ENCODE measurements at places on chromosomes 11 and 22. TPM values are rescaled to one million over a fixed set of nuclear protein-coding genes. Genes with fewer than 3 reads are reported as not detected.

DNA sequence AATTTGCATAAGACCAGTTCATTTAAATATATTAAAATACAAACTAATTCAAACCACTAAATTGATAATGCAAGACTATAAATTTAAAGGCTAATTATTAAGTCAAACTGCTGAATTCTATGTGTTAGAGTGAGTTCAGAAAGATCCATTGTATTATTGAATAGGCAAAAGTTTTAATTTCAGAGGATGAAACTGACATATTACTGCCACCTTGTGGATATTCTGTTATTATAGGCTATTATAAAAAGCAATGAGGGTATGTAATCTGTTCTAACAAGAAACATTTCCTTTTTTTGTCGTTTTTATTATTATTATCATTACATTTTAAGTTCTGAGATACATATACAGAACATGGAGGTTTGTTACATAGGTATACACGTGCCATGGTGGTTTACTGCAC is 20.9 kb upstream of the NAALAD2 start:
- DNase-seq, result no peak

DNA sequence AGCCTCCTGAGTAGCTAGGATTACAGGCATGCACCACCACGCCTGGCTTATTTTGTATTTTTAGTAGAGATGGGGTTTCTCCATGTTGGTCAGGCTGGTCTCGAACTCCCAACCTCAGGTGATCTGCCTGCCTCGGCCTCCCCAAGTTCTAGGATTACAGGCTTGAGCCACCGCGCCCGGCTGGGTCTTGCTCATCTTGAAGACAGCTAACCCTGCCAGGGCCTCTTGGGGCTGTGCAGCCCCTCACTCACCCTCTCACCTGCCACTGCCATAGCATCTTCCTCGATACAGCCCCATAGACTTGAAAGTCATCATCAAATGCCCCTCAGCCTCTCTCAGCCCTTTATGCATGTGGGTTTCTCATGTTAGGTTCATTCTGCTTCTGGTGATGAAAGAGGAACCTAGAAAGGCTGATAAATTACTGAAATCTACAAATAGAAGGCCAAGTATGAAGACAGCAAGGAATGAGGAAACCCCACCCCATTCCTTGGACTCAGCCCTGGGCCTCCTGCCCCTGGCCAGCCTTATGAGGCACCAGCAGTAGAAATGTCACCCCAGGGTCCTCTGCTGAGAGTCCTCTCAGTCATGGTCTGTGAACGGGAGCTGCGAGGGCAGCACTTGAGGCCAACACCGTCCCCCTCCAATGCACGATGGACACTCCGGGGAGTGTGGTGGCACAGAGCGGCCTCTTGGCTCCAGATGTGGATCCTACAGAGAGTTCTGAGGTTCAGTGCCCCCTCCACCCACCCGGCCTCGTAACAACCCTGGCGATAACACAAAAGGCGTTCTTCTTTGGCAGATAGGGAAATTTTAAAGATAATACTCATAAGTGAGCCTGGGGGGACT is 24.8 kb downstream of the SCGB1A1 start:
- DNase-seq, result no peak

- peak; percentile 6 for DNase-seq
These were observed 128.1 kb downstream of the CTTN start for GRCh38 chr11:70526116-70527045.

DNA sequence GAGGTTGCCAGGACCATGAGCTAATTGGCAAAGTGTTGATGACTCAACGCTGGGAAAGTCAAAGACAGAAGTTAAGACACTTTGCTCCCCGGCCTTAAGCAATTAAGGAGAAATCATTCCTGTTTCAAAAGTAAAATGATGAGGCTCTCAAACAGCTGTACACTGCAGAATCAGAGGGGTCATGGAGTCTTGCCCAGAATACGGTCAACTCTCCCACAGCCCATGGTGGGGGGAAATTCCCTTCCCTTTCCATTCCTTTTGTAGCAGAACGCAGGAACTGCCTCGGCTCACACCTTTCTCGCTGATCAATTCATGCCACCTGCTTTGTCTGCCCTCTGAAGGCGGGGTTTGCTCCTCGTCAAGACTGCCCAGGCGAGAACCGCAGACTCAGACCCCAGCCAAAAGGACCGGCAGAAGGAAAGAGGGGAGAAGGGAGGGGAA is 52.8 kb downstream of the MN1 start:
- DNase-seq, result no peak

- DNase-seq, result no peak
These were observed 1340.7 kb downstream of the LRRC4C start for GRCh38 chr11:40118780-40119179.

GRCh38 chr11:64765291-64765850 is 5.6 kb upstream of the PYGM start:
- peak; percentile 24 for DNase-seq

GRCh38 chr11:117045956-117046355 is 52.3 kb downstream of the SIK3 start:
- no peak for DNase-seq

- DNase-seq, result no peak
These were observed 9.7 kb upstream of the PIK3IP1 start for GRCh38 chr22:31302006-31302405.

DNA sequence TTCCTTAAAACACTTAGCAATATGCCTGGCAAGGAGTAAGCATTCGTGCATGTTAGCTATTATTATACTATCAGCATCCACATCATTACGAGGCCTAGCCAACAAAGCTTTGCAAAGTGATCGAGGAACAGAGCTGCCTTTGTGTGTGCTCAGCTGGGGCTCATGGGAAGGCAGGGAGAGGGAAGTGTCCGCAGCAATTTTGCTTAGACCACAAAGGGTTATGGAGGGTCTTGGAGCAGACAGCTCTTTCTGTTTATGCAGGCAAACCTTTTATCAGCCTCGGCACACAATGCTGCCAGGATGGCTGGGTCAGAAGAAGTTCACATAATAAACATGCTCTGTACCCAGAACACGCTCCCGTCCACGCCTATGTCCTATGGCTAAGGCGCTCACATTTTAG is 10.9 kb upstream of the DKK3 start:
- no peak for DNase-seq

DNA sequence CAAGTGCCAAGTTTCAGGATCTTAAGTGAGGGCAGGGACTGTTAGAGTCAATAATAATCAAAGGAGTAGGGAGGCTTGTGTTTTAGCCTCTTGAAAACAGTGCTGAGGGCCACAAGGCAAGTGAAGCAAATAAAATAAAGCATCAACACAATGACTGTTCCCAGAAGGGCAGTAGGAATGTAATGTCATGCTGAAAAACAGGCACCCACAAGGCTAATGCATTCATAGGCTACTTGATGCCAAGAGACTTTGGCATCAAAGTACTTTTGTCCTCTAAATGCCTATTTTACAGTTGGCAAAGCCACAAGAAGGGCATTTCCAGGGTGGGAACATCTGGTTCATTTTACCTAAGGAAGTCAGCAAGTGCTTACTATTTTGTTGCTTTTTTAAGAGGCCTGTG is 22.9 kb downstream of the RAB39A start:
- DNase-seq, result no peak

GRCh38 chr22:29216873-29217666 is 11.4 kb downstream of the EMID1 start:
- DNase-seq, result peak; percentile 84

DNA sequence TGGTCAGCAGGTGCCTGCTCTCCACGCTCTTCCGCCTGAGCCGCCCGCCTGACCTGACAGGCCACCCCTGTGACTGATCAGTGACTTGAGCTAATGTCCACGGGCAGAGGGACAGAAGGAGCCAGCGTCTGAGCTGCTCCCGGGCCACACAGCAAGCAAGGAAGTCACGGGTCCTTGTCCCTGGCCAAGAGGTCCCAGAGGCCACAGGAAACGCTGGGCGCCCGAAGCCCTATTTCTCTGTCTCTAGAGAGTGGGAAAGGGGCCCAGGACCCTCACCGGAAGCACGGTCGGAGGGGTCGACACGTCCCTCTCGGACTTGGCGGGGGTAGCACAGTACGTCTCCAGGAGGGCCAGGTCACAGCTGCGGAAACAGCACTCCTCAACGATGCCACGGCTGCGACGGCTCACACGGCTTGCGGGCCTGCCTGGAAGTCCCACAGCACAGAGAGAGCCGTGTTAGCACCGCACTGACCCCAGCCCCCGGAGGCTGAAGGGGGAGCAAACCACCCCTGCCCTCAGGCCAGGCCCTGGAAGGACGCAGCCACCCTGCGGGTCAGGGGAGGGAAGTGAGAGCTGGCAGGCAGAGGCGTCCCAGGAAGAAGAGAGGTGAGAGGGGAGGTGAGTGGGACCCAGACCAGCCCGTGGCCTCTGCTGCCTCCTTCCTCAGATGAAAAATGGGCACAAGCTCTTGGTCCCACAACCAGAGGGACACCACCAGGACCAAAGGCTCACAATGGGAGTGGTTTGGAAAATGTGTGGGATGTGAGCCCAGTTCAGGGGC is 5.8 kb downstream of the IGF2 start:
- DNase-seq, result peak; percentile 48

DNA sequence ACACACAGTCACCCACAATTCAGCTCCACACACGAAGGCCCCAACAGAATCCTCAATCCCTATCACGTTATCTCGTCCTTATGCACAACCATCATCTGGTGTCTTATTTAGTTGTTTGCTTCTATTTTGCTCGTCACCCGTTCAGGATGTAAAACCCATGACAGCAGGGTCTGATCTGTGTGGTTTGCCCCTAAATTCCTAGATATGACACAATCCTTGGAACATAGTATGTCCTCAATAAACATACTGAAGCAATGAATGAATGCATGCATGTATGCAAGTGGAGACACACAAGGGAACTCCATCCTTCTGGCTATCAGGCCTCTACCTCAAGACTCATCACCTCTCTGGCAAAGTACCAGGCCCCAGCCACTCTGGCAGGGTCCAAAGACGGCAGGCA is 20.2 kb downstream of the STARD10 start:
- DNase-seq, result no peak

GRCh38 chr22:37167176-37167980 is 17.7 kb upstream of the IL2RB start:
- peak; percentile 26 for DNase-seq

GRCh38 chr22:48004038-48004437 is 1241.6 kb downstream of the TBC1D22A start:
- no peak for DNase-seq

Gene FOLR2
- total RNA-seq, result 28.3 TPM

Gene SIAE
- total RNA-seq, result 36.6 TPM

Gene SLC6A5
- not detected for total RNA-seq

Gene MN1
- total RNA-seq, result 0.56 TPM

Gene GRM5
- total RNA-seq, result not detected

Gene HTATIP2
- total RNA-seq, result 152 TPM

Gene OR51B4
- total RNA-seq, result not detected

Gene CNGA4
- not detected for total RNA-seq

Gene KREMEN1
- total RNA-seq, result 6.7 TPM

Gene PKDREJ
- not detected for total RNA-seq

Gene SHISAL1
- total RNA-seq, result 0.05 TPM

Gene APOL2
- total RNA-seq, result 44.9 TPM

Gene NXPE4
- not detected for total RNA-seq
